ENCODE measurements at places on chromosomes 2 and 18. TPM values are rescaled to one million over a fixed set of nuclear protein-coding genes. Genes with fewer than 3 reads are reported as not detected.

The ELP2 gene
- 152 TPM for total RNA-seq

The REG3G gene
- total RNA-seq, result not detected

The SALL3 gene
- 0.53 TPM for total RNA-seq

The TTR gene
- total RNA-seq, result not detected

The RAB6C gene
- under 0.01 TPM for total RNA-seq

The OTOF gene
- total RNA-seq, result not detected

The PFN4 gene
- total RNA-seq, result 0.56 TPM

The CHST9 gene
- not detected for total RNA-seq

The DSC2 gene
- not detected for total RNA-seq

The SERPINB4 gene
- not detected for total RNA-seq

The CABYR gene
- 1.5 TPM for total RNA-seq

The MLPH gene
- 2.4 TPM for total RNA-seq

The DNAH6 gene
- 0.13 TPM for total RNA-seq

The SLC19A3 gene
- 0.40 TPM for total RNA-seq

The NDUFV2 gene
- total RNA-seq, result 106 TPM

The GULP1 gene
- total RNA-seq, result 62.0 TPM

The AGAP1 gene
- total RNA-seq, result 7.9 TPM

The TRPM8 gene
- total RNA-seq, result 0.53 TPM

Data from aortic smooth muscle cell (primary cell).